DMS79 treated with DMSO at 0.1 percent for 48 hours (cell line): ENCODE measurements at places on chromosomes 1 and 21.

DNA sequence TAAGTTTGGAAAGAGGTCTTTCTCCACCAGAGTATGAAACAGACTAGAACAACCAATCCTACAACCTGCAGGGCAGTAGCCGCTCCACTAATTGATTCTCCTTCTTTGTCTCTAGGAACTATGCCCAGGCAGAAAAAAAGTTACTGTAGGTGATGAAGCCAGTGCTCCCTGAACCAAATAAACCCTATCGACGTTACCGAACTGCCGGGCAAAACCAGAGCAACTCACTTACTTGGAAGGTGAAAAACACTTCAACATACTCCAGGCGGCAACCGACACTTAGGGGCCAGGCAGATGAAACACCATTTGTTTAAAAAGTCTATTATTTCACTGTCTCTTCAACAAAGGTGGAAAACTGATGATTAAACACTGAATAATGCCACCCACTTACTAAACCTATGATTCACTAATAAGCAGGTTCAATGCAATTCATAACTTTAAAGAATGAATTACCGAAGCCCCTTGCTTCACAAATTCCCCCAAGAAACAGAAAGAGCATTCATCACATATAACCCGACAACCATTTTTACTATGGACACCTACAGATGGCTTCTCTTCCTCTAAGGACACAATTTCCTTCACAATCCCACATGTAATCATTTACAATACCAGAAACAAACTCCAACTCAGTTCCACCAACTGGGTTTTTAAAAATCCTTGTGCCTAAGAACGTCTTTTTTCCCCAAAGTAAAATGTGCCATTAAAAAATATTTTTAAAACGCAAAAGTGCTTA lies 1.6 kb downstream of the NRIP1 start:
- no peak for DNase-seq

GRCh38 chr1:226625326-226625725 lies 76.8 kb downstream of the STUM start:
- no peak for DNase-seq

- DNase-seq, result no peak
Measured at GRCh38 chr21:16418642-16419041, 688.9 kb downstream of the USP25 start.

DNA sequence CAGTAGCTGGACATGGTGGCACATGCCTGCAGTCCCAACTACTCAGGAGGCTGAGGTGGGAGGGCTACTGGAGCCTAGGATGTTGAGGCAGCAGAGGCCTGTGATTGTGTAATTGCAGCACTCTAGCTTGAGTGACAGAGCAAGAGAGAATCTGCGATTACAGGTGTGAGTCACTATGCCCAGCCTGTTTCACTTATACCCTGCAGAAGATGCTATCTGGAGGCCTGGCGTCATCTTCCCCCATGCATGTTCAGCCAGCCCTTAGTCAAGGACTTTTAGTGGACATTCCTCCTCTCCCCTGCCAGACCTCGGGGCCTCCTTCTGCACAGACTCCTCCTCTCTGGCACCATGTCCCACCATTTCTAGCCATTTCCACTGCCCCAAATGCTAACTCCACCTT lies 36.3 kb upstream of the RCC2 start:
- DNase-seq, result no peak

DNA sequence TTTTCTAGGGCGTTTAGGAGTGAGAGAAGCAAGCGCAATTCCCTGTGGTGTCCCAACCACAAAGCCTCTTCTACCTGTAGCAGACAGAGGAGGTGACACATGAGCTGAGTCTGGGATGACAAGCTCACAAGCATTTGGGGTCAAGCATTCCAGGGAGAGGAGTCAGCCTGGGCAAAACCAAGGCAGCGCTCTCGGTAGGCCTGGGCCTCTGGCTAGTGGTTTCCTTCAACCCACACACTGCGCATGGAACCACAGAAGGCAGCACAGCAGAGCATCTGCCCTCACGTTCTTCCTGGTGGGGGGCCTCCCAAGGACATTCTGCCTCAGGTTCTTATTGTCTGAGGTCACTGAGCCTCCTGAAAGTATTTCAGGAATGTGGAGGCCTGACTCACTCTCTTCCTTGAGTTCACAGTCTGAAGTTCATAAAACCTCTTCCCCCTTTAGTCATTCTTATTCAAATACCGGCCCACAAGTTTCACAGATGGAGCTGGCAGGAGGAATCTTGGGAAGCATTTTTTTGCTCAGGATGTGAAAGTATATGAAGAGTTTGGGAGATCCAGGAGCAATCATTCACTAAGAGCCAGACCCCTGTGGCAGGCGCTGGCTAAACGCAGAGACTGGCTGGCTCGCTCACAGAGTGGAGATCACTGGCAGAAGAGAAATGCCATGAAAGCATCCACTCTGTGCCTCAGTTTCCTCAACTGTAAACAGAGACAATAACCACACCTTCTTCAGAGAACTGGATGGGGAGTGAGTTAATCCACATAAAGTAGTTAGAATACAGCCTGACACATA lies 26.8 kb downstream of the CCN1 start:
- no peak for DNase-seq

DNA sequence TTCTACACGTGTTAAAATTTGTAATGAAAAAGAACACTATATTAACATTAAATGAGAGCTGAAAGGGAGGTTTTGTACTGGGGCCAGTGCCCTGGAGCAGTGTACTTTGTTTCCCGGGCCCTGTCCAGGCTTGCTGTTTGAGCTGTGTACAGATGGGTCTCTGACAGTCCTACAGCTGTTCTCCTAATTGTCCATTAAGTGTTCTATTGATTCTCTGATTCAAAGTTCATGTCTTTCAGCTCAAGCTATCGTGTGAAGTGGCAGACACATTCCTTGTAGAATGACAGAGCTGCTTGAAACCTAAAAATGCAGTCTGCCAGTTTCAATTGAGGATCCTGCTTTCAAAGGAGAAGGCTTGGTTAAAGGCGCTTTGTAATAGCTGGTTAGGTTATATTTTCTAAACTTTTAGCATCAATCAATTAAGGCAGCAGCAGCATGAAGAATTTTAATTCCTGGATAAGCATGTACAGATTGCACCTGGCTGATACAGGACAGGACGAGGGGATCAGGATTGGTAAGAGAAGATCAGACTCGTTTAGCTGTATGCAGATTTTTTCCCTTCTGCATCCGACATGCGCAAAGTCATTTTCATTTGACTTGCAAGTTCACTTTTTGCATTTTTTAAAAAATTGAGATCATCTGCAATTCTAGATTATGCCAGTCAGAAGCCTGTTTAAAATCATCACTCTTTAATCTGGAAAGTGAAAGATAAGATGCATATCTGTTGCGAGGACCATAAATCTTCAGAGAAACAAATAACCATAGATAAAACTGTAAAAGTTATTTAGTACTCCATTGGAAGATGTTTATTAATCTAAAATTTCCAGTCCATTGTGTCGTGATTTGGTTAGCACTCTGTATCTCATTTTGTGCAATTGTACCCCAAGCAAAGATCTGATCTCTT lies 98.5 kb downstream of the ATG4C start:
- peak; percentile 28 for DNase-seq

- peak; percentile 55 for DNase-seq
Measured at GRCh38 chr1:7478809-7479499, 292.1 kb upstream of the VAMP3 start.

- DNase-seq, result no peak
Measured at GRCh38 chr1:113930499-113931161, 1.5 kb downstream of the HIPK1 start.

- DNase-seq, result no peak
Measured at GRCh38 chr1:245160288-245160687, 5.5 kb downstream of the KIF26B start.

GRCh38 chr1:9960011-9960410 lies 16.7 kb downstream of the NMNAT1 start:
- DNase-seq, result no peak

- DNase-seq, result no peak
Measured at GRCh38 chr1:6962996-6963911, 178.0 kb downstream of the CAMTA1 start.

DNA sequence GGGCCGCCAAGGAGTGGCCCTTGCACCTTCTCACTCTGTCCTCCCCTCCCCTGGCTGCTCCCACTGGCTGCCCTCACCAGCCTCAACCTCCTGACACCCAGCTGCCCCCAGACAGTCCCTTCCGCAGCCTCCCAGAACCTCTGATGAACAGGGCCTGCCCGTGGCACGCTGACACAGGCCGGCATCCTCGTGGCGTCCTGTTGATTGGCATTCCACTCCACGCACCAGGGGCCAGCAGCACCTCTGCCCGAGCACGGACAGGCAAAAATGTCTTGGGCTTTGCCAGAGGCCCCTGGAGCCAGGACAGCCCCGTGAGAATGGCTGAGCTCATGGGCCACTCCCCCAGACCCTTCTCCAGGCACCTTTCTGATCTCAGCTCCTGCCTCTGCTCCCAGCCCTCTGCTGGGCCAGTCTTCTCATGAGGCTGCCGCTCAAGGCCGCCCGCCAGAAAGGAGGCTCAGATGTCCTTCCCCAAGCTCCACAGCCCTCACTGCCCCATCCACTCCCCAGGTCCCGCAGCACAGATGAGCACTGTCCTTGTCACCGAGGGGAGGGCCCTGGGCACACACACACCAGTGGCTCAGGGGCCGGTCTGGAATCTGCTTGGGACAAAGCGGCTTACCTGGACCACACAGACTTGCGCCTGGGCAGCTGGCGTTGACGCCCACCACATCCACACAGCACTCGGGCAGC lies 15.8 kb upstream of the RNF223 start:
- no peak for DNase-seq

GRCh38 chr1:84573481-84573966 lies 716 bp downstream of the CTBS start:
- DNase-seq, result no peak
